EH (cell line): ENCODE measurements at places on chromosomes 4 and X.

DNA sequence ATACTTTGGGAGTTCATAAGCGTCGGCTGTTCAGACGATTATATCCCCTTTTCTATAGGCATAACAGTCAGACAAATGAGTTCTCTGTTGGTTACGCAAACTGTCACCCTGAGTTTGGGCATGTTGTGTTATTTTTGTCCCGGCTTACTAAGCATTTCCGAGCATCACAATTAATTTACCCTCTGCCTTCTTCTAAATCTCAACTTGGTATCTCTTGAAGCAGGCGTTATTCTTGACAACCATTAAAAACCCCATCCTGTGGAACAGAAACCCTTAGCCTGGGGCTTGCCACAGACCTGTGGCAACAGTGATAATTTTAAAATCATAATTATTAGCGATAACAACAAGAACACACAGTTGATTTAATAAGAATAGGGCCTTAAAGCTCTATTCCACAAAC lies 558.7 kb downstream of the INPP4B start:
- no peak for DNase-seq

DNA sequence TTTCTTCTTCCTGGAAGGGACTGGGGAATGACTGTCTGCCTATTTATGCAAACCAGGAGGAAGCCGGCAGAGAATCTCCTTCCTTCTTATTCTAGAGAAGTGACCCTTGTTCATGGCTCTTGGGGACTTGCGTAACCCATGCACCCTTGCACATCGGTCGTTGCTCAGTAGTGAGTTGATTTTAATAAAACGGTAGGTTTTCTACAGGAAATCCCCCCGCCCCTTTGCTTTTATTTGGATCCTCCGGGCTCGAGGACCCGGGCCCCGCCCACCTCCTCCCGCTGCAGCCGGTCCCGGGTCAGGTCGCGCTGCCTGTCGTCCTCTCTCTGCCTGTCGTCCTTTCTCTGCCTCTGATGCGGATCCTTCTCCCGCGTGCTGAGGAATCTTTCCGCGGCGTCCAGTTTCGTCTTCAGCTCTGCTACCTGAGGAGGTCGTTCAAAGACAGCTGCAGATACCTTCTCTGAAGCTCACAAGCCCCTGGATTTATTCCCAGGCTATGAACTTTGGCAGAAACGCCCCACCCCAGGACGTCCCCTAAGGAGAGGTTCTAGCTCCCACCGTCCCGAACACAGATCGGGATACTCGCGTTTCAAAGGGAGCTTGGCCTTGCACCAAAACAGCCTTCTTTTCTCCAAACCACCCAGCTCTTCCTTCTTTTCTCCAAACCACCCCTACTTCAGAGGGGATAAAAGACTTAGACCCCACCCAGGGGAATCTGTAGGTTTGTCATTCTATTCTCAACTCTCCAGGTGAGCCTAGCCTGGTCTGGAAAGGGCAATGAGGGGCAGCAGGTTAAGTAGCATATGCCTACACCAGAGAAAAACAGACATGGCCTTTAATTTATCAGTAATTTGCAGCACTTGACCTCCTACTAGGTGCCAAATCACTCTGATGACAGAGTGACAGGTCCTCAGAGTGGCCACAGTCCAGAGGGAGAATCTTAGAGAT lies 7.0 kb downstream of the TNIP3 start:
- peak; percentile 47 for DNase-seq

DNA sequence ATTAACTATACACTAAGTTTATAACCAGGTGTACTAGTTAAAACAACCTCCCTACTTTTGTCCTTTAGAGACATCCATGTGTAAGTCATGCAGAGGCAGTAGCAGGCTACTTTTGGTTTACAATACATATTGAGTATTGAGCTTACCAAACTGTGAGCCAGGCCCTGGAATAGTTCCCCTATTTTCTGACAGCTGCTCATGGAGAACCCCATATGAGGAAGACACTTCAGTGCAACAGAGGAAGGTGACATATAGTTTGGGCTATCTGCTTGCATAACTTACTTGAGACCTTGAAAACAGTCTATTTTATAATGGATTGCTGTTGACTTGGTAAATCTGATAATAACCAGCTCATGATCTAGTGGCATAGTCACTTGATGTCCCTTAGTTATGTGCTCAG lies 190.5 kb downstream of the SH3BGRL start:
- DNase-seq, result no peak

GRCh38 chrX:123728554-123728953 lies 4.3 kb downstream of the THOC2 start:
- no peak for DNase-seq

DNA sequence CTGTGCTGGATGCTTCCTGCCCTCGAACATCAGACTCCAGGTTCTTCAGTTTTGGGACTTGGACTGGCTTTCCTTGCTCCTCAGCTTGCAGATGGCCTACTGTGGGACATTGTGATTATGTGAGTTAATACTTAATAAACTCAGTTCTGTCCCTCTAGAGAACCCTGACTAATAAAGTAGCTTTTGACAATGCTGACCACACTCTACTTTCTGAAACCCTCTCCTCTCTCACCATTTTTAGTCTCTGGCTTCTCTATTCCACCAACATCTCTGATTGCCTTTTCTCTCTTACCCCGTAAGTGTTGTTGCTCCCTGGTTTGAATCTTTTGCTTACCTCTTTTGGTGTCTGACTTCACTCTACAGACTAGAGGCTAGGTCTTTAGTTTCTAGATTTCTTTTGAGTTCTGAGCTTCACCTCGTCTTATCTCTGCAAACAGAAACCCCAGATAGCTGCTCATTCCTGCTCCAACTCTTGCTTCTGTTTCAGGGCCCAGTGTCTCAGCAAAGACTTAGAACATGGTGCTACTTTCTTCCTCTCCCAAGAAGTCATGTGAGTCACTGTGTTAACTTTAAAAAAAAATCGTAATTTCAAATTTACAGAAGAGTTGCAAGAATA lies 11.4 kb downstream of the TMSB4X start:
- no peak for DNase-seq

- no peak for DNase-seq
Measured at GRCh38 chr4:70280567-70280966, 38.2 kb downstream of the CSN3 start.

DNA sequence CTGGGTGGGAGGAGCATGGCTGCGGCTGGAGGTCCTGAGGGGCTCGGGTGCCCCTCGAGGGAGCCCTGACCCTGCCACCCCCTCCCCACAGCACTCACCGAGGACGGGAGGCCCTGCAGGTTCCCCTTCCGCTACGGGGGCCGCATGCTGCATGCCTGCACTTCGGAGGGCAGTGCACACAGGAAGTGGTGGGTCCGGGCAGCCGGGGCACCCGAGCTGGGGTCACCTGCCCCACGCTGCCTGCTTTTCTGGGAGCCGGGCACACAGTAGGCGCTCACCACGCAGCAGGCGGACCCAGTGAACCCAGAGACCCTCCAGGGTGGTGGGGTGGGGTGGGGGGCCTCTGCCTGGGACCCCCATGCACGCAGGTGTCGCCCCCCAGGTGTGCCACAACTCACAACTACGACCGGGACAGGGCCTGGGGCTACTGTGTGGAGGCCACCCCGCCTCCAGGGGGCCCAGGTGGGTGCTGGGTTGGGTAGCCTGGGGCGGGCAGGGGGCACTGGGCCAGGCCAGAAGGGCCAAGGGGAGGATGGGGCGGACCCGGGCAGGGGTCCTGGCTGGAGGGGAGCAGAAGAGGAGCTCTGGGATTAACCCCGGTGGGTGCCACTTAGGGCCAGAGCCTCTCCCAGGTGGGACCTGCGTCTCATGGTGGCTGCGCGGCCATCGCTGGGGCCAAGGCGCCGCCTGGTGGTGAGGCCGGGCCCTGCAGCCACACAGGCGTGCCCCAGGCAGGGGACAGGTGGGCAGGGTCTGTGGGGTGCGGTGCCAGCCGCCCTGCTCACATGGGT lies 1.4 kb downstream of the HGFAC start:
- DNase-seq, result peak; percentile 48

- DNase-seq, result peak; percentile 82
Measured at GRCh38 chr4:47562297-47562696, 77.2 kb downstream of the ATP10D start.

DNA sequence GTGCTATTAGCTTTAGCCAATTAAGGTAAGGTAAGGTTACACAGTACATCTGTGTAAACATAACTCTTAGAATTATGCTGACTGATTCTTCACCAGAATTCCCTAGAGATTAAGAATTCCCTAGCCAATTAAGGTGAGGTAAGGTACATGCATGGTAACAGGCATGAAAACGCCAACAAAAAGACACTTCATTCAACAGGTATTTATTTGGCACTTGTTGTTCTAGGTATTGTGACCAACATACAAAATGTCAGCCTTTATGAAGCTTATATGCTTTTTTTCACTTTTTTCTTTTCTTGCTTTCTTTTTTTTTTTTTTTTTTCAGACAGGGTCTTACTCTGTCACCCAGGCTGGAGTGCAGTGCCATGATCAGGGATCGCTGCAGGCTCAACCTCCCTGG lies 47.2 kb downstream of the EDNRA start:
- no peak for DNase-seq

DNA sequence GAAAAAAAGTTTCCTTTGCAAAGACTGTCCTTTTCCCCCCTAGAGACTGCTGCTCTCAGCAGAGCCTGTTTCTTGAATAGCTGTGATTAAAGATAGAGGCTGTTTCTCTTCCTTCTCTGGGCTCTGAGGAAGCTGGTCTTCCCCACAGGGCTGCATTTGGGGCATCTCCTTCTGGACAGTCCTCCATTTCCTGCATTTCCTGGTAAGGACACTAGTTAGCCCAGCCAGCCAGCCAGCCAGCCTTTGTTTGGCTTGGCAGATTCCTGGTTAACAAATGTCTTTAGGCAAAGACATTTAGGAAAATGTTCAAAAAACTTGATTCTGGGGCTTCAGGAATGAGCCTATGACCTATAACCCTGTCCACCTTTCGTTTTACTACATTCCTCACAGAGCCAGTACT lies 34.0 kb upstream of the PLAC1 start:
- peak; percentile 45 for DNase-seq

DNA sequence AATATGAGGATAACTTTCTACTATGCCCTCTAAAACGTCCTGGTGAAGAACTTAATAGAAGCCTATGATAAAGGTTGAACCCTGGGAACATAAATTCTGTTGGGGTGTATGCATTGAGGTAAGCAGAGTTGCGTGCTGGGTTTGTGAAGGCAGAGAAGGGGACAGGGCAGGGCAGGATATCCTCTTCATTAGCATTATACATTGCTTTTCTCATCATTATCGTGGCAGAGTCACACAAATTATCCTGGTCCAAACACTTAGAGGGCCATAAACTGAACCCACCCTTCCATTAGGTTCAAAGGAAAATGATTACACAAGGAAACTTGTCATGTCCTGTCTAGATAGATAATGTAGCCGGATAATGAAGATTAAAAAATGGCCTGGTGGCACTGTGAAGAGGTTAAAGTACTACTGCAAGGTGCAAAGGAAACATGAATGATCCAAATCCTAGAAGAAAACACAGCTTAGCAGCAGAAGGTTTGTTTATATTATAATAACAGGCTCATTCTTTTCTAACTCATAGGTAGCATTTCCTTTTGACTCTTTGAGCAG lies 189.1 kb downstream of the SPCS3 start:
- no peak for DNase-seq

DNA sequence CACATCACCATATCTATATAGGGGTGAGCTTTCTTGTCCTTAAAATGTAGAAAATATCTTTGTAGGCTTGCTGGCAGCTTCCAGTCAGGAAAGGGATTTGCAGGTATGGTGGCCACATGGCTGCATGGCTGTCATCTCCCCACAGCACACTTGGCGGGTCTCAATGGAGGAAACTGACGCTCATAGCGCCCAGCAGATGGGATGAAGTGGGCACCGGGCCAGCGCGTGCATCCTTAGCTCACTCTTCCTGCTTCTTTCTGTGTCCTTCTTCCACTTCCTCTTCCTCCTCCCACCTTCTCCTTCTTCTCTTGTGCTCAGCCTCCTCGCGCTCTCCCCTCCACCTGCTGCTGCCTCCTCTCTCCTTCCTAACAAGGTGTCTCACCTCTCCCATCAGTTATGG lies 156.2 kb upstream of the PSAPL1 start:
- no peak for DNase-seq

GRCh38 chrX:42117318-42117717 lies 194.0 kb upstream of the CASK start:
- DNase-seq, result no peak
